DMS 273 treated with DMSO at 0.1 percent for 48 hours (cell line): ENCODE measurements at places on chromosomes 13 and 19.

DNA sequence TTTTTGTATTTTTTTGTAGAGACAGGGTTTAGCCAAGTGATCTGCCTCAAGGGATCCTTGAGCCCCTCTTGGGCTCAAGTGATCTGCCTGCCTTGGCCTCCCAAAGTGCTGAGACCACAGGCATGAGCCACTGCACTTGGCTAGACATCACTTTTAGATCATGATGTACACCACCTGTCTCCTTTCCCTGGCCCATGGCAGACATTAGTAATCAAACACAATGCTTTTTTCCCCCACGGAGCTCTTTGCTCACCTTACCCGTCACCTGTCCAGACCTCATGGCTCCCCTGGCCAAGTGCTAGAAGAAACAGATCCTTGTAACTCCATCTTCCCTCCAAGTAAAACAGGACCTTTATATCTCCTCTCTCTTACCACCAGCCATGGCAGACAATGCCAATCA, 18.4 kb downstream of the NUMBL start:
- no peak for DNase-seq

DNA sequence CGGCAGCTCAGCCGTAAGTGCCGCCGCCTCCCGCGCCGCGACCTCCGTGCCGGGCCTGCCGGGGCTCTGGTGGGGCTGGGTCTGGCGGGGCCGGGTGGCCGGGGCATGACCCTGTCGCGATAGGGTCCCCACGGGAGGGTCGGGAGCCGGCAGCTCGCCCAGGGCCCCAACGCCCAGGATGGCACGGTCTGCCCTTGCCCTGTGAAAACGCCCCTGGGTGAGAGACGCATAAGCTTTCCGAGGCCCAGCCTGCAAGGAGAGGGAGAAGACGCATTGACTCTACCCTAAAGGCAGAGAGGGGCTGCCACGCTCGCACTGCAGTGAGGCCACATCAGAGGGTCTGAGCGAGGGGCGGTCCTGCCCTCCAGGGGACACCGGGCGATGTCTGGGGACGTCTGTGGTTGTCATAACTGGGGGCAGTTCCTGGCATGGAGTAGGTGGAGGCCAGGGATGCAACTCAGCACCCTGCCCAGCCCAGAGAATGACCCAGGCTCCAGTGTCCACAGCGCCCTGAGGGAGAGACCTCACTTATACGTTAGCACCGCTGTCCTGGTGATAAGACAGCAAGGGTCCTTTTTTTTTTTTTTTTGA, 539 bp downstream of the ZNF554 start:
- DNase-seq, result no peak

- DNase-seq, result no peak
These were observed 3.2 kb downstream of the IFNL1 start for GRCh38 chr19:39299404-39299803.

DNA sequence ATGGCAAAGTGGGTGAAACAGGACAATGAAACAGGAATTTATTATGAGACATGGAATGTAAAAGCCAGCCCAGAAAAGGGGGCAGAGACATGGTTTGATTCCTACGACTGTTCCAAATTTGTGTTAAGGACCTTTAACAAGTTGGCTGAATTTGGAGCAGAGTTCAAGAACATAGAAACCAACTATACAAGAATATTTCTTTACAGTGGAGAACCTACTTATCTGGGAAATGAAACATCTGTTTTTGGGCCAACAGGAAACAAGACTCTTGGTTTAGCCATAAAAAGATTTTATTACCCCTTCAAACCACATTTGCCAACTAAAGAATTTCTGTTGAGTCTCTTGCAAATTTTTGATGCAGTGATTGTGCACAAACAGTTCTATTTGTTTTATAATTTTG, 8.6 kb downstream of the CLN5 start:
- DNase-seq, result no peak

GRCh38 chr19:13074378-13074777, 28.3 kb downstream of the LYL1 start:
- DNase-seq, result no peak

DNA sequence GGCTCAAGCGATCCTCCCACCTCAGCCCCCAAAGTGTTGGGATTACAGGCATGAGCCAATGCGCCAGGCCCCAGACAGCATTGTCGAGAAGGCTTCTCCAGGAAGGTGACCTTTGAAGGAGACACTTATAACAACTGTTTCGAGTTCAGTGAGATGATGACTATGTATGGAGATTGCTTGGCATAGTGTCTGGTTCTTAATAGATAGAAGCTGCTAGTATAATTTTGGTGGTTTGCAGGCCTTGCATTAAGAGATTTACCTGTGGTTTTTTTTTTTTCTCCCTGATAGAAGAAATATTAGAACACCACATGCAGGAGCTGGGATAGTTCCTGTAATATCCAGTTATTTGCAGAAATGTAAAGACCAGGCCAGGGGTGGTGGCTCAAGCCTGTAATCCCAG, 3.7 kb downstream of the MARCHF2 start:
- no peak for DNase-seq

DNA sequence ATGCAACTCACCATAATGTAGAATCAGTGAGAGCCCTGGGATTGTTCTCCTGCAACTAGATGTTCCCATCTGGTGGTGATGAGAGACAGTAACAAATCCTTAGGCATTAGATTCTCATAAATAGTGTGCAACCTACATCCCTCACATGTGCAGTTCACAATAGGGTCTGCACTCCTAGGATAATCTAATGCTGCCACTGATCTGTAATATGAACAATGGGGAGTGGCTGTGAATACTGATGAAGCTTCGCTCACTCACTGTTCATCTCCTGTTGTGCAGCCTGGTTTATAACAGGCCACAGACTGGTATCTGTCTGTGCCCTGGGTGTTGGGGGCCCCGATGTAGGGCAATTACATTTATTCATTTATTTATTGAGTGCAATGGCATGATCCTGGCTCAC, 86.9 kb downstream of the ZNF254 start:
- no peak for DNase-seq

DNA sequence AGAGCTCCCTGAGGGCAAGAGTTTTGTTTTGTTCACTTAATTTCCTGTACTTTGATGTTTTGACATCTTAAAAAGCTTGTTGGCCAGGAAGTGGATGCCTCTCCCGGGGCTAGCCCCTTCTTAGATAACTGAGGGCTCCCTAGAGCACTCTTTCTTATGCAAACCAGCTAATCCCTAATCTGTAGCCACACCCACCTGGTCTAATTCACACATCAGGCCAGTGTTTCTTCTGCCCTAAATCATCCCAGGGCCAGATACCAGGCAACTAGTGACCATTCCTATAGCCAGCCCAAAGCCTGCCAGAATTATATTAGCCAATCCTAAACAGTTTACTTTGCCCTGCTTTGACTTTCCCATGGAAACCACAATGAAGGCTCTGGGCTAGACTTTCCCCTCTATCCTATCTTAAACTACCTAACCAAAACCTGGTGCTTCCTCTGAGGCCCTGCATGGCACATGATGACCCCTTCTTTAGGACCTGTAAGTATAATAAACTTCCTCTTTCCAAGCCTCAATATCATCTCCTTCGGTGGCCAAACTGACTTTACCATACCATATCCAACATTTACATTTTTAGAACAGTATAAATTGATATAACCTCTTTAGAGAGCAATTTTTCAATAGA, 24.8 kb downstream of the WBP4 start:
- no peak for DNase-seq

GRCh38 chr13:42495255-42495654, 78.7 kb upstream of the TNFSF11 start:
- DNase-seq, result no peak

DNA sequence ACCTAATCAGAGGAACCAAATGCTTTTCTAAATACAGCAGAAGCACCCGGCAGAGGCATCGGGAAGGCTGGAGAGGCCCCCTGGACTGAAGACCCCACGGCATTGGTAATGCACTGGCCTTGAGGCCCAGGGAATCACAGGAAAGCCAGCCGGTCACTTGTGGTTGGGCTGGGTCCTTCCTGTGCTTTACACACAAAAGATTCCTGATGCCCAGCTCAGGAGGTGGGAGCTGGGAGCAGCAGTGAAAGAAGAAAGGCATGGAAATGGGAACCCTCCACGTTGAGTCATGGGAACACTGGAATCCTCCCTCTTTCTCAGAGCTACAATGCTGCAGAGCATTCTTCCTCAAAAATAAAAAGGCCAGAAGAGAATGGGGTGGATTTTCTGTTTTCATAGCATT, 126.4 kb downstream of the TNFRSF19 start:
- no peak for DNase-seq

DNA sequence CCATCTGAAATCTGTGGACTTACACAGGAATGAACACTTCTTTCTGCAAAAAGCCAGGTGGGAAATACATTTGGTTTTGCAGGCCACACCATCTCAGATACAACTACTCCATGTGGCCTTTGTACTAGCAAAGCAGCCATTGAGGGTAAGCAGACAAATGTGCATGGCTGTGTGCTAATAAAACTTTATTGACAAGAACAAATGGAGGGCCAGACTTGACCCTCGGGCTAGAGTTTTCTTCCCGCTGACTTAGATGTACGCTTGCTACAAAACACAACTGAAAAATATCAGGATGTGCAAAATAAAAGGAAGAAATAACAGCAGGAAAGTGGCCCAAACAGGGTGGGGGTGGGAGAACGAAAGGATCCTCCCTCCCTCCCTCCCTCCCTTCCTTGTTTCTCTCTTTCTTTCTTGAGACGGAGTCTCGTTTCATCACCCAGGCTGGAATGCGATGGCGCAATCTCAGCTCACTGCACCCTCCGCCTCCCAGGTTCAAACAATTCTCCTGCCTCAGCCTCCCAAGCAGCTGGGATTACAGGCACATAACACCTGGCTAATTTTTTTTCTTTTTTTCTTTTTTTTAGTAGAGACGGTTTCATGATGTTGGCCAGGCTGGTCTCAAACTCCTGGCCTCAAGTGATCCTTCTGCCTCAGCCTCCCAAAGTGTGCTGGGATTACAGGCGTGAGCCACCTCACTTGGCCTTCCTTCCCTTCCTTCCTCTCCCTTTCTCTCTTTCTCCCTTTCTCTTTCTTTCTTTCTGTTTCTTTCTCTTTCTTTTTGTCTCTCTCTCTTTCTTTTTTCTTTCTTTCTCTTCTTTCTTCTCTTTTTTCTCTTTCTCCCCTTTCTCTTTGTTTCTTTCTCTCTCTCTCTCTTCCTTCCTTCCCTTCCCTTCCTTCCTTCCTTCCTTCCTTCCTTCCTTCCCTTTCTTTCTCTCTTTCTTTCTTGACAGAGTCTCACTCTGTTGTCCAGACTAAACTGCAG, 29.3 kb downstream of the CCL25 start:
- no peak for DNase-seq

DNA sequence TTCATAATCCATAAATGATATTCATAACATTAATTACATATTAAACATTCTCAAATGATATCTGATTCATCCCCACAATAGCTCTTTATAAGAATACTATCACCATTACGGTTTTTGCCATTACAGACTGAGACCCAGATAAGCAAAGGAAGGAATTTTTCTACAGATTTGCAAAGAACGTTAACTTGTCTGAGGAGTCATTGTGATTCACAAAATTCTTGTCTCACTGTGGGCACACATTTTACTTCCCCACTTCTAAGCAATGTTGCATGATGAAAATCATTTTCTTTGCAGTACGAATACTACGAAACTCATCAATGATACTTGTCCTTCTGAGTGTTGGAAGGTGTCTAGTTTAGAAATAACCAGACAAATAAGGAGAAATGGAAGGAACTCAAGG, 70.1 kb downstream of the NALCN start:
- no peak for DNase-seq

DNA sequence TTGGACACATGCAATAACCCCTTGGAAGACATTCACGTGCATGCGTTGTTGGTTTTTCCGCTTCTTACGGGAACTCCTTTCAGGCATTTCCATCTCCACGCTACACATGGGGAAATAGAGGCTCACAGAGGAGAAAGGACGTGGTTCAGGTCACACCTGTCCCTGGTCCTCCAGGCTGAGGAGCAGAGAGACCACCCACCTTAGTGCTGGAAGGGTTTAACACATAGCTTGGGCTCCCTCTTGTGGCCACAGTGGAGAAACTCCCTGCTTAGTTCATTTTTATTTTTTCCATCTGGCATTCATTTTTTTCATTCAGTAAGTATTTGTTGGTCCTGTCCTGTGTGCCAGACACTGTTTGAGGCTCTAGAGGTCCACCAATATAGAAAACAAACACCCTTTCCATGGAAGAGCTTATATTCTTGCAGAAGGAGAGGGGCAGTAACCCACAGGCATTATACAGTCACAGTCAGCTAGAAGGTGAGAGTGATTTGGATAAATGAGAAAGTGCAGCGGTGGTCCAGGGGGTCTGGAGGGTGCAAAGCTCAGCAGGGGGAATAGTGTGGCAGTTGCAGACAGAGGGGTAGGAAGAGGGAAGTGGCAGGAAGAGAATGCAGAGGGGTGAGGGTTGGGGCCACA, 24.2 kb upstream of the TTYH1 start:
- no peak for DNase-seq

GRCh38 chr13:80840316-80840976, 499.5 kb upstream of the SPRY2 start:
- DNase-seq, result no peak

GRCh38 chr13:23505007-23505406, 65.2 kb upstream of the TNFRSF19 start:
- DNase-seq, result no peak

DNA sequence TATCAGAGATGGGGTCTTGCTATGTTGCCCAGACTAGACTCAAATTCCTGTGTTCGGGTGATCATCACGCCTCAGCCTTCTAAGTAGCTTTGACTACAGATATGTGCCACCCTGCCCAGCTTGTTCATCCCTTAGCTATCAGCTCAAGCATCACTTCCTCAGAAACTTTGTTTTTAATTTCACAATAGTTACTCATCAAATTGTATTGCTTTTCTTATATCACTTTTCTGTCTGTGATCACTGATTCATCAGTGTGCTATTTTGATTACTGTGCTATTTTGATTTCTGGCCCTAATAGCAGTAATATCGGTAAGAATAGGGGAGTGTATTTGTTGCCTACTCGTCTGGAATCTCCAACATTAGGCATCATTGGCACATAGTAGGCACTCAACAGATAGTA, 878.6 kb upstream of the PCDH20 start:
- DNase-seq, result no peak
